Dermis blood vessel endothelial cell (primary cell): ENCODE measurements at places on chromosomes 16 and 17. TPM values are rescaled to one million over a fixed set of nuclear protein-coding genes. Genes with fewer than 3 reads are reported as not detected.

The USP43 gene
- total RNA-seq = under 0.01 and 0.19 TPM in 2 replicates

The AANAT gene
- total RNA-seq = not detected in 2 replicates

The RPL23 gene
- total RNA-seq = 921 and 1,590 TPM in 2 replicates

The ZPBP2 gene
- not detected in 2 replicates for total RNA-seq

The HSPB9 gene
- 0.17 TPM in 1 of 2 replicates, not detected in the other for total RNA-seq

The NTN1 gene
- total RNA-seq = 0.68 and 0.84 TPM in 2 replicates

- DNase-seq = no peak
Measured at GRCh38 chr17:38740806-38741205, 7.3 kb downstream of the PCGF2 start.

DNA sequence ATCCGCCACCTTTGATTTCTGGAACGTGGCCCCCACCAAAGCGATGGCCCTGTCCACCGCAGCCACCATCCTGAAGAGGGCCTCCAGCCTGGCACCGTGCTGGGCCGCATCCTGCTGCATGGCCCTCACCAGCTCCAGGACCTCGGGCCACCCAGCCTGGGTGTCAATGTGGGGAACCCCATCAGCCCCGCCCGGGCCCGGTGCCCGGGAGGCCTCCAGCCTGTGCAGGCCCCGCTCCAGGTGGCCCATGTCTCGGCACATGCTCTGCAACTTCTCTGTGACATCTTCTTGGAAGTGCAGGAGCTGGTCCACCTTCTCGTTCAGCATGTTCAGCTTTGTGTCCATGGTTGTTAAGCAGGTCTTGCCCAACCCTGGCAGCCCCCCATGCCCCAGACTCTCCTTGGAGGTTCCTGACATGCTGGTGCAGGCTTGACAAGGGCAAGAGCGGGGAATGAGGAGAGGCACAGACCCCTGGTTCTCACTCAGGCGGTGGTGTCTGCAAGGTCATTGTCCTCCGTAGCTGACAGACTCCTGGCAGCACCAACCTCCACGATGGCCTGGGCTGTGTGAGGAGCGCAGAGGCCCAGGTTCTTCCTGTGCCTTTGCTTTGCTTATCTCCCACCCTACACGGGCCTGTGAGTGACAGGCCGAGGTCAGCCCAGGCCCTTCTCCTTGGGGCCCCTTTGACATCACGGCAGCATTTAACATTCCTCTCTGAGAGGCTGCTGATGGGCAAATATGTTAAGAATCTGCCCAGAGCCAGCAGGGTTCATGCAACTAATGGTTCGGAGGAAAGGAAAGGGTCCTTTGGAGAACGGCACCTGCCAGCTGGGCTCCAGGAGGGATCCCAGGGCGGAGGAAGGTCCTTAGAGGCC, at the start of gene MYLK3:
MYLK3 (minus strand) TSS at position 568 of the 875 bp plus-strand sequence; CDS start at position 417, 151 bp downstream.
- DNase-seq = no peak

DNA sequence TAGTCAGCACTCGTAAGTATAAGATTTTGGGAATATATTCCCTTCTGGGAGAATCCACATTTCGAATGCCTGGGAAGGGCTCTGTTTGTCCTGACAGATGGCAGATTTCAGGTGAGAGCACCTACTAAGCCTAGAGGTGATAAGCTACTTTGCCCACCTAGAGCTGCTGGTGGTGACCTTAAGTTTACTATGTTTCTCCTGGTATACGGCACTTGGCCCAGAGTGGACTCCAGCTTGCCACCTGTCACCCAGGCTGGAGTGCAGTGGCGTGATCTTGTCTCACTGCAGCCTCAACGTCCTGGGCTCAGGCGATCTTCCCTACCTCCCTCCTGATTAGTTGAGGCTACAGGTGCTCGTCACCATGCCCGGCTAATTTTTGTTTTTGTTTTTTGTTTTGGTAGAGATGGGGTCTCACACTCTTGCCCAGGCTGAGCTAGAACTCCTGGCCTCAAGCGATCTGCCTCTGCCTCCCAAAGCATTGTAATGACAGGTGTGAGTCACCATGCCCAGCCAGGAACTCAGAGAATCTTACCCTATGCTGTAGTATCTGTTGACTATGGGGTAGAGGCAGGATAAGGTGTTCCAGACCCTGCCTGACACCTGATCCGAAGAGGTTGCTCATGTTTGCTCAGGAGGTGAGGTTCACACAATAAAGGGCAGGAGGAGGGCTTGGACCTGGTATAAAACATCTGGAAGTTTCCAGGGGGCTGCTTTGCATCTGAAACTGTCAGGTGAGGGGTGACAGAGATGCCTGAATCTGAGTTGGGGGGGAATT, at the start of gene ZG16:
ZG16 (plus strand) TSS at position 681 of the 775 bp plus-strand sequence. CDS start 1,011 bp downstream, outside the sequence.
- DNase-seq = no peak

DNA sequence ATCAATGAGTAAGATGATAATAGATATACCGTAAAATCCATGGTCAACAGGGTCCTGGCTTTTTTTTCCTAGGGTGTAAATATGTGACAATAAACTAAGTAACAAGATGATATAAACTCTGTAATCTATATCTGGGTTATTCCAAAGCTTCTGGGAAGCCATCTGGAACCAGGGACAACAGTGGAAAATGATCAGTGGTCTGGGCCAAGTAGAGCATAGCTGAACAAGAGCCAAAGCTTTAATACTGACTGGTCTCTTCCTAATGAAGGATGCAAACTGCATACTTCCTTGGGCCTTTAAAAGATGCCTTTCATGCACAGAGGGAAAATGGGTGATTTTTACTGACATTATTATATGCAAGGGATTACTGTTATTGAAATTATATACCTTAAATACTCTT, 8.9 kb downstream of the CA10 start:
- no peak for DNase-seq

- DNase-seq = no peak
Measured at GRCh38 chr17:30717291-30718098, 107.0 kb downstream of the CRLF3 start.

- DNase-seq = peak; percentile 99
Measured at GRCh38 chr16:70573451-70574121, 50.0 kb downstream of the SF3B3 start.

- DNase-seq = no peak
Measured at GRCh38 chr16:13902052-13902451, 17.9 kb upstream of the ERCC4 start.

DNA sequence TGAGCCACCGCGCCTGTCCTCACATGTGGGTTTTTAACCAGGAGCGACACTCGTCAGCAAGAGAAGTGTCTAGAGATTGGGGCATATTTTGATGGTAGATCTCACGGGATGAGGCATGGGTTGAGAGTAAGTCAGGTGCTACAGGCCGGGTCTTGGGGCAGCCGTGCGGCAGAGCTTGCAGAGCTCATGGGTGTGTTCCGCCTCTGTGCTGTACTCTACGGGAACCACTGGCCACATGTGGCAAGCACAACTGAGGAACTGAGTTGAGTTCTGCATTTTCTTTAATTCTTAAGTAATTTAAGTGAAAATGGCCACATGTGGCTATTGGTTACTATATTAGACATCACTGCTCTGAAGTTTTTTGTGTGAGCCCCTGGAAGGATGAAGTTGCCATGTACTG, 9.6 kb downstream of the CLUAP1 start:
- DNase-seq = no peak

DNA sequence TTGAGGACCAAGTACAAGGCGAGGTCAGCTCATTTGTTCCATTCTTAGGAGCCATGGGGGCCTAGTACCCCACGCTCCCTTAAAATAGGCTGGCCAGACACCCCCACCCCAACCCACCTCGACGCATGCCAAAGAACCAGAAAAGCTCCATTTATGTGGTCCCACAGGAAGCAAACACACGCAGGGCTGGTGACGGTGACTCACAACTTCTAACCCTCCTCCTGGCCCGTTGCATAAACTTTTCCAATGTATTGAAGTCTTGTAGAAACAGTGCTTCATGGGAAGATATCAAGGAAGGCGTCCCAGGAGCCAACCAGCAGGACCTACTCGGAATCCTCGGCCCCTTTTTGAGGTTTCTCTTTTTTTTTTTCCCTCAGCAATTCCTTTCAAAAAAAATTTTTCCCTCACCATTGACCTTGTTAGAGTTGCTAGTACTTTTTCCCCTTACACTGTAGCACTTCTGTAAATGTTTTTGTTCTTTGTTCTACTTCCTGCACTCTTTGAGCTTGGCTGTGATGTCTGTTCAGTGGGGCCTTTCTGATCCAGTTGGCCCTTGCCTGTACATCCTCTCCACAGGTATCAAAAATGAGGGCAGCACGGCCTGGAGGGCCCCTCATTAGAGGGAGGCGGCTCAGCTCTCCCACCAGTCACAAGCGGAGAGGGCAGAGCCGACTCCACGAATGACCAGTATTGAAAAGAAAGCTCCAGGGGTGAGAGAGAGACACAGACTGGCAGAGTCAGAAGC, 208.3 kb downstream of the RGS9 start:
- peak; percentile 71 for DNase-seq

- DNase-seq = no peak
Measured at GRCh38 chr16:51766739-51767138, 615.7 kb upstream of the SALL1 start.

GRCh38 chr16:4601036-4601863, 13.4 kb downstream of the UBALD1 start:
- DNase-seq = peak; percentile 20

DNA sequence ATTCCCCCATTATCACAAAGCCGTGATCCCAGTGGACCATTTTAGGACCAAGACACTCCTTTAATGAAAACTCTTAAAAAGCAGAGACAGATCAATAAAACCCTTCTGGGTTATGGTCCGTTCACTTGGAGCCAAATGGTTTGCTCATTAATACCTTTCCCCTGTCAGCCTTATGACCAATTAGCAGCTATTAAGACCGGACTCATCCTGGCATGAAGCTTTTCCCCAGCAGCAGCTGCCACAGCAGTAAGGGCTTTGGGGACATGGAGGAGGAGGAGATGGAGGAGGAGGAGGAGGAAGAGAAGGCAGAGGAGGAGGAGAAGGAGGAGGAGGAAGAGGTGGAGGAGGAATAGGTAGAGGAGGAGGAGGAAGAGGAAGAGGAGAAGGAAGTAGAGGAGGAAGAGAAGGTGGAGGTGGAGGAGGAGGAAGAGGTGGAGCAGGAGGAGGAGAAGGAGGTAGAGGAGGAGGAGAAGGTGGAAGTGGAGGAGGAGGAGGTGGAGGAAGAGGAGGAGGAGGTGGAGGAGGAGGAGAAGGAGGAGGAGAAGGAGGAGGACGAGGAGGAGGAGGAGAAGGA, 50.1 kb upstream of the IRX3 start:
- no peak for DNase-seq

DNA sequence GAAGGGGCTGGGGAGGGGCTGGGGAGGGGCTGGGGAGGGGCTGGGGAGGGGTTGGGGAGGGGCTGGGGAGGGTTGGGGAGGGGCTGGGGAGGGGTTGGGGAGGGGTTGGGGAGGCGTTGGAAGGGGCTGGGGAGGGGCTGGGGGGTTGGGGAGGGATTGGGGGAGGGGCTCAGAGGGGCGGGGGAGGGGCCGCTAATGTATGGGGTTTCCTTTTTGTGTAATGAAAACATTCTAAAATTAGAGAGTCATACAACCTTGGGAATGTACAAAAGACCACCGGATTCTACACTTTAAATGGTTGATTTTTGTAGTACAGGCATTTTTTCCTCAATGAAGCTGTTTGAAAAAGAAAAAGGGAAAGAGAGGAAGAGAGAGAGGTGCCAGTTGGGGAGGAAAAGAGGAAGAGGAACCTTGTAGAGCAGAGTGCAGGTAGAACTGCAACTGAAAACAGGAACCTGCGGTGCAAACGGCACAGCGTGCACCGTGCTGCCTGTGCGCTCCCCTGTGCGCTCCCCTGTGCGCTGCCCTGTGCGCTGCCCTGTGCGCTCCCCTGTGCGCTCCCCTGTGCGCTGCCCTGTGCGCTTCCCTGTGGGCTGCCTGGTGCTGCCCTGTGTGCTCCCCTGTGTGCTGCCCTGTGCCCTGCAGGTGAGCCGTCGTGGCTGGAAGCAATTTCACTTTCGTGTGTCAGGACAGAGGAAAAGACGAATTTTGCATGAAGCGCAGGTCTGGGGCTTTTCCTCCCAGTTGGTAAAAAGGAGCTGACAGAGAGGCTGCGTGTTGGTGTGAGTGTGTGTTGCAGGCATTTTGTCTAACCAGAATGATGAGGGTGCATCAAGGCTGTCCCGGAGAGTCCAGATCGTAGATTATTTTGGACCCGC, 40.8 kb downstream of the METRNL start:
- DNase-seq = no peak

DNA sequence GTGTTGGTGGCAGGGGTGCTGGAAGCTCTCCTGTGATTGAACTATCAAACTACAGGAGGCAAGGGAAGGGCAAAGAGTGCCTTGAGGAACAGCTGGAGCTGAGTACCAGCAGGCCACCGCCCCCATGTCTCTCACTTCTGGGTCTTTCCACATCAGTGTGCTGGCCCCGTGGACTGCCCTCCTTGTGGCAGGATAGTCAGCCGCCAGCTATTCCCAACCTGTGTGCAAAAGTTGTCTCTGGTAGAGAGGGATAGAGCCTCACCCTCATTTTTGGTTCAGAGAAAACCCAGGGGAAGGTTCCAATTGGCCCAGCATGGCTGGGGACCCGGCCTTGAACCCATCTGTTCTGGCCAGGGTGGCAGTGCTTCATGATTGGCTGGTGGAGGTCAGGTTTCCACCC, 211.8 kb downstream of the IRF8 start:
- no peak for DNase-seq

GRCh38 chr16:53043428-53043831, 9.3 kb downstream of the CHD9NB start:
- no peak for DNase-seq

DNA sequence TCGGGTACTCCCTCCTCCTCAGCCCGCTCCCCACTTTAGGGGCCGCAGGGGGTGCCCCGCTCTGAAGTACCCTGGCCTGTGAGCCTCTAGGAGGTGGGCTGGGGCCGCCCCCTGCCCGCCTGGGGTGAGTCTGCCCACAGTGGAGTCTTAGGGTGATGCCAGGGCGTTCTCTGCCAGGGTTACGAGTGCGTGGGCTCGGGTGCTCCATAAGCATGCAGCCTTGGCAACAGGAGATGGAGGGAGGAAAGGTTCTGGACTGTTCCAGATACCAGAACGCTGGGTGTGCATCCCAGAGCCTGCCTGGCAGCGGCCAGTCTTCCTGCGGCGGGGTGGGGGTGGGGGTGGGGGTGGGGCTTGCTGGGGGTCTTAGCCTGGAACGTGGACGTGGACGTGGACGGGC, 15.9 kb downstream of the CACNA1H start:
- DNase-seq = no peak

DNA sequence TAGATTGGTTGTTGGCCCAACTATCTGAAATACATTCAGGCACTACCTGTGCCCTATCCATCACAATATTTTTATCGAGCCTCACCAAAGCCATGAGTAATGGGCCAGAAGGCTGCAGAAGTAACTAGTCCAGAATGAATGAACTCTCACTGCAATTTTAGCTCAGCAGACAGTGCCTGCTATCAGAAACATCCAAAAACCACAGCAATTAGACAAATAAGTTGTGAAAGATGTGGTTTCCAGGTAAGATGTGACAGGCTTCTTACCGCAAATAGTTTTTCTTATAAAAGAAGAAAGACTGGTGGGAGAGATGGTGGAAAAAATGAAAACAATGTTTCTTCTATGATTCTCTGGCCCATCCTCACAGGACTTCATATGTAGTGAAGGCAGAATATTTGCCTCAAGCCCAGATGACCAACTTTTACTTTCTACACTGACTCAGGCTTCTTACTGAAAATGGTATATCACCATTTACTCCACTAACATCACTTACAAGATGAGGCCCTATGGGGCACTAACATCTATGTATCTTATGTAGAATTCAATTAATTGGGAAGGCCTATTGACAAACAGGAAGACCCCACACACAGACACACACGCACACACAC, 9.8 kb upstream of the RFFL start:
- DNase-seq = no peak

- DNase-seq = no peak
Measured at GRCh38 chr16:85392756-85393673, 220.1 kb upstream of the GSE1 start.
